ENCODE measurements at places on chromosomes 11 and 22.
A peak's percentile ranks its signal among the peaks of the same experiment; 100 is the strongest.

DNA sequence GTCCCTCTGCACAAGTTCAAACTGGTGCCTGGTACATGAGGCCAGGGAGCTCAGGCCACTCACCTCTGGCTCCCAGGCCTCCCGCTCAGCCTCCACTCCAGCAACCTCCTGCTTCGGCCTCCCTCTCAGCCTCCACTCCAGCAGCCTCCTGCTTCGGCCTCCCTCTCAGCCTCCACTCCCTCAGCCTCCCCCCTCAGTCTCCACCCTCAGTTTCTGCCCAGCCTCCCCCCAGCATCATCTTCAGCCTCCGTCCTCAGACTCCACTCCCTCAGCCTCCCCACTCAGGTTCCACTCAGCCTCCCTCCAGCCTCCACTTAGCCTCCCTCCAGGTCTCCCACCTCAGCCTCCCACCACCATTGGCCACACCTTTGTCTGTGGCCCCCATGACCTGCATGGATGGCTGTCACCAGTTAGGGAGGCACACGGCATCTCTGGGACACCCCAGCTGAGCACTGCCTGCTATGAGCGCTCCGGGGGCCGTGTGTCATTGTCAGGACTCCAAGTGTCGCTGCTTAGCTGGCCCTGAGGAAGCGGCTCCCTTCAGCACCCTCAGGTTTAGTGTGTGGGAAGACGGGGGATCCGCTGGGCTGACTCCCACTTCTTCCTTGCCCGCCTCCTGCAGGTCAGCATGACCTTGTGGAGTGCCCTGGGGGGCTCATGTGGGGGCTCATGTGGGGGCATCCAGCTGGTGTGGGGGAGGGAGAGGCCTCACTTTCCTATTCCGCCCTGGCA is 39.0 kb downstream of the GRAMD4 start:
- DNase-seq: no peak

- no peak for DNase-seq
Observed at GRCh38 chr22:27885977-27886842, 32.8 kb downstream of the PITPNB start.

DNA sequence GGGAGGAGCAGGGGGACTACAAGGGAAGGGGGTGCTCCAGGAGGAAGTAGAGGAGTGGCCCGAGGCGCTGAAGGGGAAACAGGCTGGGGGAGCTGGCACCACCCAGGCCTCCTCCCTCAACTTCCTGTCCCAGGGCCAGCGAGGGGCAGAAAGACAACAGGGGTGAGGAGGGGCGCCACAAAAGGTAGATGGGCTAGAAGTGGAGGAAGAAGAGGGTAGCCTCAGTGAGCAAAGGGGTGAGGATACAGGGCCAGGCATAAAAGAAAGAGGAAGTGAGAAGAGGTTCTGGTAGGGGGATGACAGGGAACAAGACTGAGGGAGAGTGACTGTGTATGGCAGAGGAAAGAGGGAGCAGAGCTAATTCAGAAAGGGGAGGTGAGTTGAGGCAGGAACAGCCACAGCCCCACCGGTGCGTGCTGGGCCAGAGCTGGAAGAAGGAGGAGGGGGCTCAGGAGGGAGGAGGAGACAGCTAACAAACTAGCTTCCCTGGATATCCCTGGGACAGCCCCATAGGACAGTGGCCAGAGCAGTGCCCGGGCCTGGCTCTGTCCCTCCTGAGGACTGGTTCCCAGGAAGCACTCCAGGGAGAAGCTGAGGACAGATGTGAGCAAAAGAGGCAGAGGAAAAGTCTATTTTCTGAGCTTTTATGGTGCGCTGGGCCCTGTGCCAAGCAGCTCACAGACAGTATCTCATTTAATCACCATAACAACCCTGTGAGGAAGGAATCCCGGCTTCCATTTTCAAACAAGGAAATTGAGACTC is 8.5 kb downstream of the DCHS1 start:
- no peak for DNase-seq

DNA sequence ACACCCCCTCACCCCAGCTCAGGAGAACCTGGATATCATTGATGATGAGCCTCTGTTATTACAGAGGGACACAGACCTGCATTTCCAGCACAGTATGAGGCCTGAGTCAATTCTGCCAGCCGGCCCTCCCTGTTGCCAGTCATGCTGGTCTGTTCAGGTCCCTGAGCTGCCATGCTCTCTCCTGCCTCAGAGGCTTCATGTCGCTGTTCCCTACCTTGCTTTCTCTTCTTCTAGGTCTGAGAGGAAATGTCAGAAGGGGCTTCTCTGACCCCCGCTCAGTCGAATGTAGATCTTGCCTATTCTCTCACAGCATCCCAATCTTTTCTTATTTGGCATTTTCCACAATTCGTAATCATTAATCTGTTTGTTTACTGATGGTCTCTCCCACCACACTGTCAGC is 21.8 kb upstream of the ABCC8 start:
- DNase-seq: no peak

- DNase-seq: no peak
Observed at GRCh38 chr11:120200677-120201076, 10.2 kb upstream of the OAF start.

DNA sequence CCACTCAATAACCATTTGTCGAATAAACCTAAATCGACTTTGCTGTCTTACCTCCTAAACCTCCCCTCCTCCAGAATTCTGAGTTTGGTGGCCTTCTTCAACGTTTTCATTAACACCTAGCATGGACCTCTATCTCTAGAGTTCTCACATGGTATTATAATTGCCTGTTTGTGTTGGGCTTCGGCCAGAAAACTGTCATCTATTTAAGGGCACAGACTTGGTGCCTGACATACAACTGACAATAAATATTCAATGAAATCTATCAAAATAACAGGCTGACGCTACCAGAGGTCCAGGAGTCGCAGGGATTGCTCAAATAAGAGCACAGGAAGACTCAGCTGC is 687 bp downstream of the ALKBH8 start:
- no peak for DNase-seq

DNA sequence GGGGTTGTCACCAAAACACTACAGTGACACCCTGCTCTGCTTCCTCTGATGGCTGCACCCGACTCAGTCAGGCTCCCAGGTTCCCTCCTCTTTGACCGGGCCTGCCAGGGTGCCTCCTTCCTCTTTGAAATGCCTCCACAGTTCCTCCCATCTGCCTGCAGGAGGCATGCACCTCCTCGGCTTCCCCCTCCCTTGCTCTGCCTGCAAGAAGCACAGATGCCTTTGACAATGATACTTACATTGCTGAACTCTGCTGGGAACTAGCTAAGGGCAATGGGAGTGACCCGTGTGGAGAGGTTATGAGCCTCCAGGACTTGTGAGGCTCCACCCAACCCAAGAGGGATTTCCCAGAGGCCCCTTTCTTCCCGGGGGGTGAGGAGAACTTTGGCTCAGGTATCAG is 674.1 kb downstream of the OPCML start:
- DNase-seq: peak; percentile 59

DNA sequence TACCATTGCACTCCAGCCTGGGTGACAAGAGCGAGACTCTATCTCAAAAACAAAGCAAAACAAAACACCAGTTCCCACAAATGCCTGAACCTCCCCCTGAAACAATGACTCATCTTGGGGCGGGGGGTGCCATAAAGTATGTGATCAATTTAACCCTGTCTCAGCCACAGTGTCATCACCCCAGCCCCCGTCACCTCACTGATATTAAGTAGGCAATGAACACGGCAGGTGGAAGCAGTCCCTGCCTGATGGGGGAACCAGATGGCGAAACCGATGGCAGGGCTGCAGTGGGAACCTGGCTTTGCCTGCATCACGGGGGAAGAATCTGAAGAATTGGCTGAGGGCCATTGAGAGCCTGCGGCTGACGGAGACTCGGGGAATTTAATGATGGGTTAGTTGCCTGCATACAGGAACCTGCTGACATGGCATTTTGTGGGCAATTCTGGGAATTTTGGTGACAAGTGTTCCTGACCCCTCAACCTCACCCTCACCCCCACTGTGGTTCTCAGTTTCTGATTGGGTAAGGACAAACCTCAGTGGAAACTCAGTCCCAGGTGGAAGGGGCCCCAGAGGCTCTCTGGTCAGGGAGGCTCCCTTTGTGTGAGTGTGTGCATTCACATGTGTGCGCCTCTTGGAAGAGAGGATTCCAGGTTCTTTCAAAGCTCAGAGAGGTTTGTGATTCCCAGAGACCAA is 39.1 kb upstream of the SHISAL1 start:
- DNase-seq: peak; percentile 57

- no peak for DNase-seq
Observed at GRCh38 chr11:113556036-113556435, 80.8 kb upstream of the DRD2 start.

DNA sequence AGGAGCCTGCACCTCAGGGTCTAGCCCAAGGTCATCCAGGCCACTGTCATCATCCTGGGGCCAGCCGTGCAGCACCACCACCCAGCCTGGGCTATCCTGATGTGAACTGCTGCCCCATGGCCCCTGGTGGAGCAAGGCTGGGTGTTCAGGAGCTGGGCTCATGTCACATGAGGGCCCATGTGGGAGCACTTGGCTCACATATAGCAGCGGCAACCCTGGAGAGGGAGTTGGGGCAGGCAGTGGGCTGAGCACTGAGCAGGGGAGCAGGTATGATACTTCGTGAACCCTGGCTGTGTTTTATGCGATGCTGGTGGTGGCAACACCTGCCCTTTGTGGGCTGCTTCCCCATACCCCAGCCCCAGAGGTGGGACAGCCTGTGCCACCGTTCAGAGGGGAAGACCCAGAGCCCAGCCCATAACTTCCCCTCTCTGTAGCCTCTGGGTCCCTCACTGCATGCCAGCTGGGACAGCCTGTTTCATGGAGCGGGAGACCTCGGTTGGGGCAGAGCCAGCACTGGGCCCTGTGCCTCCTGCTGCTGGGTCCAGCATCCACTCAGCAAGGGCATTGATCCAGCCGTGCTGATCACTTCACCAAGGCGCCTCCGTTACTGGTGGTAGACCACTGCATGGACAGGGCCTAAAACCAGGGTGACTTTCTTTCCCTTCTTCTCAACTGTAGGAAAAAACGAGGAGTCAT is 62.5 kb upstream of the SUSD2 start:
- no peak for DNase-seq

GRCh38 chr11:105000797-105001196 is 22.2 kb downstream of the CASP5 start:
- peak; percentile 15 for DNase-seq

- DNase-seq: no peak
Observed at GRCh38 chr22:22395245-22395644, 113.3 kb downstream of the ZNF280B start.

GRCh38 chr11:6285019-6285418 is 25.4 kb downstream of the CCKBR start:
- DNase-seq: no peak

DNA sequence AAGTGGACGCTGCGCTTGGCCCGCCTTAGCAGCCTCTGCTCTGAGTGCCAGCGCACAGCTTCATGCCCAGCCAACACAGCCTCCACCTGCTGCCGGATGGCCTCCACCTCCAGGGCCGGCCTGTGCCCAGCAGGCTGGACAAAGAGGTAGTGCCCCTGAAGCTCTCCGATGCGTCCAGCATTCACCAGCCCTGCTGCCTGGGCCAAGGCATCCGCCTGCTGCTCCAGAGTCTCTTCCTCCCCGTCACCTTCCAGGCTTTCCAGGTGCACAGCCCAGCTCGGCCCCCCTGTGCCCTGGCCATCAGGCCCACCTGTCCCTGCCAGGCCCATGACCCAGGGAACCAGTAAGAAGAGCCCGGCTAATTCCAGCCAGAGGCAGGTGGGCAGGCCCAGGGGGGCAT is 2.5 kb downstream of the PCSK7 start:
- DNase-seq: no peak

GRCh38 chr11:131145791-131146190 is 224.6 kb upstream of the NTM start:
- DNase-seq: no peak
